ENCODE measurements at places on chromosomes 6 and 20. TPM values are rescaled to one million over a fixed set of nuclear protein-coding genes. Genes with fewer than 3 reads are reported as not detected.
A peak's percentile ranks its signal among the peaks of the same experiment; 100 is the strongest.

RFX6 gene
- not detected for total RNA-seq

DLL1 gene
- 43.5 TPM for total RNA-seq

COX7A2 gene
- total RNA-seq, result 286 TPM

- DNase-seq, result no peak
Observed at GRCh38 chr6:79146421-79146820, 68.4 kb upstream of the PHIP start.

- peak; percentile 90 for DNase-seq
Observed at GRCh38 chr20:58130581-58130980, 97.9 kb downstream of the ANKRD60 start.

NKX2-2 gene
- total RNA-seq, result not detected

- DNase-seq, result no peak
Observed at GRCh38 chr20:46468508-46468907, 44.9 kb downstream of the ZNF334 start.

- DNase-seq, result no peak
Observed at GRCh38 chr6:80388507-80388906, 282.0 kb downstream of the BCKDHB start.

DNA sequence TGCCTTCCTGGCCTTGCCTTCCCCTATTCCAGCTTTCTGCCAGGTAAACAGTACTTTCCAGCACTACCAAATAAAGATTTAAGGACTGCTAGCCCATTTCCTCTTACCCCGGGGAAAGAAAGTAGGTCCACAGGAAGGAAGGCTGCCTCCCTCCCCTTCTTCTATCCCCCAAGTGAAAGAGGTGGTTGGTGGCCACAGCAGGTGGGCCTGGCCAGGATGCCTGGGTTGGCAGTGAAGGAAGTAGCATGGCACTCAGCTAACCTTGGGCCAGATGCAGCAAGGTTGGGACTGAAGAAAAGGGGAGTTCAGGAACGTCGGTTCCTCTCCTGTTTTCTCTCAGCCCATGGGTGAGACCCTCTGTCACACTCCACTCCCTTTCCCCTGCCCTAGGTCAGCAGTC, 8.9 kb downstream of the NFKBIL1 start:
- no peak for DNase-seq

DNA sequence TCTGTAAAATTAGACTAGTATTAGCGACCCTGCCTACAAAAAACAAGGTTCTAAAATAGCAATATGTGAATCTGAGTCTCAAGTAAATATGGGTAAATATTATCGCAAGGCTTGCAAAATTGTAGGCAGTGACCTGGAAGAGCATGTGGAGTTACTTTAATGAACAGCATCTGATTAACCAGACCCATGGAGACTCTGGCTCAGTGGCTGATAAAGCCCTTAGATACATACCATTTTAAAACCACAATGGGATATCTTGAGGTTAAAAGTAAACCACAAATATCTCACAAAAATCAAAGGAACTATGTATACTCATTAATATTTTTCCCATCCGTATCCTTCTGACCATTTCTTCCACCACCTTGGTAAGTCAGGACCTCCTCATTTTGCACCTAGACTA, 187.0 kb downstream of the MTFR2 start:
- no peak for DNase-seq

DNA sequence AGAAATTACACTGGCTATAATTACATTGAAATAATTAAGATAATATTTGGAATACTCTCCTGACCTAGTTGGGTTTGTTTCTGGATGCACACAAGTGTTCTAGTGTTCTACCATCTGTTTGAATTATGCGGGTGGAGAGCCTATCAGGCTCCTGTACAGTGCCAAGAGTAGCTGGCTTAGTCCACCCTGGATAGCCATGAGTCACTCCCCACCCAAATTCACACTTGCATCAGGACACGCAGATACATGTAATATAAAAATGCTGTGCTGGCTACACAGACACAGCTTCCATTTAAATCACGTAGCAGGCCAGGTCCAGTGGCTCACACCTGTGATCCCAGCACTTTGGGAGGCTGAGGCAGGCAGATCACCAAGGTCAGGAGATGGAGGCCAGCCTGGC, 686.2 kb upstream of the SLC35B3 start:
- DNase-seq, result no peak

All from vagina (tissue), 2 donors.